ENCODE measurements at places on chromosomes 4 and X.

GRCh38 chrX:27008486-27008885 lies 454.7 kb downstream of the PPP4R3C start:
- DNase-seq = no peak

DNA sequence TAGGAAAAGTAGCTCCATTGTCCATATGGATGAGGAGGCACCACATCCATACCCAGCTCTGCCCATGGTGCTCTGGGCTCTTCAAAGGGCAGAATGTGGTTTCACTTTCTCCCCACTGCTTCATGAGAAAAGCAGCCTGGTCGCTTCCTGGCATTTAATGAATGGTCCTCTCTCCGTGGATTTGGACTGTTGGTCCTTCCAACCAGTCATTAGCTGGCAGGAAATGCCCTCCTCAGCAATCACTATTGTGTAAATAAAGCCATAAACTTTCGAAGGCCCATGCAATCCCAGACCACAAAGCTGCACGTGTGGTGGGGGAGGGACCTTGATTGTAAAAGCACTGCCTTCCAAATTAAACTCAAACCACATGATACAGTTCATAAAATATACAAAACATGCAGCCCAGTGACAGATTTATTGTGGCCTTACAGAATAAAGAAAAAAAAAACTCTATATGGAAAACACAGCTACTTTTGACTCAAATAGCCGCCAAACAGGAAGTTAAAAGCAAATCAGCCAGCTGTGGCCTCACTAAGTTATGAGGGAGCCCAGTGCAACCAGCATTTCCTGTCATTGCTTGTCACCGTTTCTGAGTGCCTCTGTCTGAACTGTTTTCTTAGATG lies 8.1 kb downstream of the MBNL3 start:
- peak; percentile 59 for DNase-seq

- DNase-seq = no peak
Observed at GRCh38 chr4:31023109-31023508, 302.9 kb downstream of the PCDH7 start.

- DNase-seq = peak; percentile 50
Observed at GRCh38 chr4:2261110-2261852, 628 bp downstream of the MXD4 start.

DNA sequence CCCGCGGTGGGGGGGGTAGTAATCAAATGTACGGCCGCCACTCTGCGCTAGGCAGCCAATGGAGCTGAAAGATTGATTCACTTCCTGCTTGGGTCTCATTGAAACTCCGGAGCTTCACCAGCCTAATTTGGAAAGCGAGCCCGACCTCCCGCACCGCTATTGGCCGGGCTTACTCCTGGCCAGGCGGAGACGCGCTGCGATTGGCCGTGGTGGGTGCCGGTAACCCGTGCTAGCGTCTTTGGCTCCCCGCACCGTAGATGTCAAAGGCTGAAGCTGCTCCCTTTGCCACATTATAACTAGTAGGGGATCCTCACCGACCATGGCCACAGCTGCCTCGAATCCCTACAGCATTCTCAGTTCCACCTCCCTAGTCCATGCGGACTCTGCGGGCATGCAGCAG lies at the start of gene POU3F4:
Gene POU3F4, plus strand, starts transcription at position 285 of the 400 bp plus-strand sequence. Its CDS starts 35 bp downstream, at position 320.
- no peak for DNase-seq

Measured in MG63 (cell line).